ENCODE measurements at places on chromosomes 2 and 18. TPM values are rescaled to one million over a fixed set of nuclear protein-coding genes. Genes with fewer than 3 reads are reported as not detected.

APOB gene
- not detected for total RNA-seq

POTEI gene
- not detected for total RNA-seq

PARD6G gene
- 3.5 TPM for total RNA-seq

DSG1 gene
- not detected for total RNA-seq

SLC8A1 gene
- 0.26 TPM for total RNA-seq

SCYGR1 gene
- total RNA-seq, result not detected

LPIN1 gene
- total RNA-seq, result 99.8 TPM

NETO1 gene
- not detected for total RNA-seq

LRRC30 gene
- not detected for total RNA-seq

CSRNP3 gene
- not detected for total RNA-seq

TRMT61B gene
- total RNA-seq, result 16.2 TPM

SPTBN1 gene
- 195 TPM for total RNA-seq

IL1R1 gene
- 14.3 TPM for total RNA-seq

LINC00305 gene
- not detected for total RNA-seq

LAMA3 gene
- not detected for total RNA-seq

PLEKHH2 gene
- 0.75 TPM for total RNA-seq

CHMP3 gene
- total RNA-seq, result 53.9 TPM
